ENCODE measurements at places on chromosomes 6 and 20.

DNA sequence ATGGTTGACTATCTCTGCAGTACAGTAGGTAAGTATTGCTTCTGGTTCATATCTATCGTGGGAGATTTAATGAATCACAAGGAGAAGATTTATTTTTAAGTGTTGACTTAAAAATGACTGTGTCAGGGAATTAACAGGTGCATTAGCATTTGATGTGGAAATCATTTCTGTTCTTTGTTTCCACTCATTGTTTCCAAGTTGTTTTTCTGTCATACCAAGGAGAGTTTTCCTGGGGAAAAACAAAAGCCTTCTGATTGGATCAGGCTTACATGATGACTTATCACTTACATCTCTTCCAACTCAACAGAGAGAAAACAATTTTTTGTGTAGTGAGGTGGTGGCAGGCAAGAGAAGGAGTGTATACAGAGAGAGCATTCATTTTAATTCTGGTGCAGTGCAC lies 686.4 kb downstream of the HTR1B start:
- DNase-seq: no peak

- no peak for DNase-seq
These were observed 70.0 kb downstream of the FOXC1 start for GRCh38 chr6:1679688-1680068.

GRCh38 chr6:139588076-139588639 lies 213.7 kb upstream of the CITED2 start:
- no peak for DNase-seq

DNA sequence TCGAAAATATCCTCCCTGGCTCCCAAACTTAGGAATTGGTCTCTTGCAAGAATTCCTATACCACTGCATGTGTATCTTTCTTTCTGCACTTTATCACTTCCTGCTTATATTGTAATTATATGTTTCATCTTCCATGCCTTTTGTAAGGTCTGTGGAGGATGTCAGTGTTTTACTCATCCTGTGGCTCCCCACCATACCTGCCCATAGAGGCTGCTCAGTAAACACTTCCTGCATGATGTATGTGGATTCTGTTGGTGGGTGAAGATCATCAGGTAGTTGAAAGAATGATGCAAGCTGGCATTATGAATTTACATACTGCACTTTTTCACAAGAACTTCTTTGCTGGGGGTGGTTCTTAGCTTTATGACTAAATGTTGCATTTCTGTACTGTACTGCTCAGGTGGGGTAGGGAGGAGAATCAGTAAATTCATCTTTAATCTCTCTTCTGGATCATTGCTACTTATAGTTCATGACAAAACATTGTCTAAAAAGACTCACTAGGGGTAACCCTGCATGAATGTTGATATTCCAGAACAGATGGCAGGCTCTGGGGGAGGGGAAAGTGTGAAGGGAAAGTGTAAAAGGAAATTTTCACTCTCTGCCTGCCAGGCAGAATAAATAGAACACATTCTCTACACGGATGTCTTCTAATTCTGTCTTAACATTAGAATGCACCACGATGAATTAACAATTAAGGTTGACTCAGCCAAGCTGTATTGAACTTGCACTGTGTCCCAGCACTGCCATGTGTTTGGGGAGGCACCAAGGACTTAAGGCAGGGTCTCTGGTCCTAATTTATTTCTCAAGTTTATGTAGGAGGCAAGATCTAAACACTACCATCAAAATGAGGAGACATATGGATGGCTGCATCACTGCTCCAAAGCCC lies 36.0 kb upstream of the KLHL31 start:
- DNase-seq: no peak

DNA sequence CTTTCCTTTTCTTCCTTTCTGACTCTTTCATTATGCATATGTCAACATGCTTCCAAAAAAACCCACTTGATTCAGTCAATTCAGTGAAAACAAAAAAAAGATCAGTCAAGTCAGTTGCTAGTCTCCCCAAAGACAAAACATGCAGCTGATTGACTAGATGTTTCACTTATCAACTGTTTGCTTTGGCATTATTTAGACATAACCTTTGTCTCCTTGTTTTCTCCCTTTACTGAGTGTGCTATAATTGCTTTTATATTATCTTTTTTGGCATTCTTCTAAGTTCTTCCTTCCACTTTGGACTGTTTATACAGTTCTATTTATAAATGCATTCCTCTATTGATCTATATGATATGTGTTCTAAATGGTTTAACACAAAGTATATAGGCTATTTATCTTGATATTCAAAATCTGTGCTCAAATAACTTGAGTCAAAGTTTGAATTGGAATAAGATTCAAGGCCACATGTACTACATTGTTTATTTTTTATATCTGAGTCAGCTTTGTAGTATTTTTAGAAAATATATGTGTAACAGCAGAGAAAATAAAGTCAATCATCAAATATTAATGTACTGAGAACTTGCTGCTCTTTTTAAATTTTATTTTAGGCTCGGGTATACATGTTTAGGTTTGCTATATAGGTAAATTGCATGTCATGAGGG lies 260.5 kb downstream of the CENPW start:
- no peak for DNase-seq

Data from stimulated activated CD8-positive, alpha-beta memory T cell treated with anti-CD3 and anti-CD28 coated beads, Interleukin-2, amount 100 ng/mL, for 1 hour (primary cell).